ENCODE measurements at places on chromosomes 6 and 20.

DNA sequence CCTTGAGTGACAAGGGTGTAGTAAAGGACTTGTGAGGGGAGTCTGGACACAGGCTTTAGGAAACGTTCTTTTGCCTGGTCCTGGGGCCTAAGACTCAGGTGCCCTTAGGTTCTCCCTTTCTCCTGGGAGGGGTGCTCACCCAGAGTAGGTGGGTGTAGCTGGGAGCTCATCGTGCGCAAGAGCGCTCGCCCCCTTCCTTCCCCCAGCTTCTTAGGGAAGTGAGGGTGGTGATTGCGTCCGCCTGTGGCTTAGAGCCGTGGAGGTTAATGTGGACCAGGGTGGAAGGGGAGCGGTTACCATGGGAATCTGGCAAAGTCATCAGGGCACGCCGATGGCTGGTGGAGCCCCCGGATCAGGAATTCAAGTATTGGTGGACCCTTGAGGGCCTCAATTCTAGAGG is 3.3 kb upstream of the AARS2 start:
- DNase-seq: no peak

- no peak for DNase-seq
Observed at GRCh38 chr6:162539321-162539720, 188.2 kb downstream of the PRKN start.

GRCh38 chr20:44504402-44505307 is 17.2 kb downstream of the SERINC3 start:
- DNase-seq: no peak

GRCh38 chr6:30682143-30683117 is 4.0 kb downstream of the PPP1R18 start:
- DNase-seq: peak; percentile 92
